Inflammatory macrophage treated with lipopolysaccharide for 1 hour (primary cell): ENCODE measurements at places on chromosomes 1 and 21.
A peak's percentile ranks its signal among the peaks of the same experiment; 100 is the strongest.

- no peak for DNase-seq
Measured at GRCh38 chr1:236733653-236734052, 47.4 kb downstream of the ACTN2 start.

DNA sequence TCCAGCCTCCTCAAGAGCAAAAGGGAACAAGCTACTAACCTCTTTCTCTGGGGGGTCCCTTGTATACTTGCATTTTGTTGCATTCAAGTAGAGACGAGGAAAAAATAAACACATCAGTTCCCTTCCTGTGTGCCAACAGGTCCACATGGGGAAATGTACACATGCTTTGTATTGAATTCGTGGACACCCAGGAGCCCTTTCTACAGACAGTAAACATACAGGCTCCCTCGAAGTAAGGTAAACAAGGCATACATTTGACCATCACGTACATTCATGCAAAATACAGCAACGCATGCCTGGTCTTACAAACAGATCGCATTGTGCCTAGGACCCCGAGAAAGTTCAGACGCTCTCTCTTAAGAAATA is 1.1 kb downstream of the KCND3 start:
- DNase-seq, result no peak

- no peak for DNase-seq
Measured at GRCh38 chr1:186435336-186435735, 25.6 kb downstream of the PDC start.

DNA sequence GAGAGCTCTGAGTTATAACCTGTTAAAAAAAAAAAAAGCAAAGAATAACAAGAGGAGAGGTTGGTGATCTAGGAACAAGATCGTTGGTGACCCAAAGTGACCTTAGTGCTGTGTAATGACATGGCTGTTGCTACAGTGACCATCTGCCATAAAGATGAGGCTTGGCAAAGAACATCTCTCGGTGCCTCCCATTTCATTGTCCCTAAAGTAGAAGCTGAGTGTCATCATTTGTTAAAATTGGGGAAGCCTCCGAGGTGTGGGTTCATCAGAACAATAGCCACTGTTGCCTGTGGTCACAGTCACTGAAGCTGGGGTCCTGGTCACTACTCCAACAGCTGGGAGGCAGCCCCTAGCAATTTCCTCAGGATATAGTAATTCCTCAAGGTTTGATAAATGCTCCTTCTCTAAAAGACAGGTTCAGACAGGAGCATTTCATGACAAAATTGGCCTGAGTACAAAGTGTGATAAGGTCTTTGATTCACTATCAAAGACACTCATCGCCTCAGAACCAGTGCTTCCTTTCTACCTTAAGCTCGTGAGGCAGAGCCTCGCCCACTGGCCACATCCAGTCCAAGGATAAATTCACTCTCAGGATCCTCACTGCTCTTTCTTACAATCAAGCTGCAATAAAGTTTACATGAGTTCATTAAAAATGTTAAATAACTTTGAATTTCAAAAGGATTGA is 81.9 kb upstream of the RGS2 start:
- DNase-seq, result no peak

- DNase-seq, result no peak
Measured at GRCh38 chr21:16775076-16775475, 737.8 kb upstream of the CXADR start.

- DNase-seq, result no peak
Measured at GRCh38 chr21:19475525-19475924, 1071.9 kb upstream of the TMPRSS15 start.

- no peak for DNase-seq
Measured at GRCh38 chr21:45617021-45617921, 26.3 kb upstream of the PCBP3 start.

GRCh38 chr1:8879922-8880676 is 1.6 kb upstream of the ENO1 start:
- peak; percentile 79 for DNase-seq

GRCh38 chr21:45523411-45524101 is 18.7 kb downstream of the SLC19A1 start:
- DNase-seq, result no peak

- DNase-seq, result no peak
Measured at GRCh38 chr1:203144661-203145060, 17.1 kb downstream of the ADORA1 start.

- no peak for DNase-seq
Measured at GRCh38 chr1:99738858-99739465, 27.5 kb downstream of the FRRS1 start.

DNA sequence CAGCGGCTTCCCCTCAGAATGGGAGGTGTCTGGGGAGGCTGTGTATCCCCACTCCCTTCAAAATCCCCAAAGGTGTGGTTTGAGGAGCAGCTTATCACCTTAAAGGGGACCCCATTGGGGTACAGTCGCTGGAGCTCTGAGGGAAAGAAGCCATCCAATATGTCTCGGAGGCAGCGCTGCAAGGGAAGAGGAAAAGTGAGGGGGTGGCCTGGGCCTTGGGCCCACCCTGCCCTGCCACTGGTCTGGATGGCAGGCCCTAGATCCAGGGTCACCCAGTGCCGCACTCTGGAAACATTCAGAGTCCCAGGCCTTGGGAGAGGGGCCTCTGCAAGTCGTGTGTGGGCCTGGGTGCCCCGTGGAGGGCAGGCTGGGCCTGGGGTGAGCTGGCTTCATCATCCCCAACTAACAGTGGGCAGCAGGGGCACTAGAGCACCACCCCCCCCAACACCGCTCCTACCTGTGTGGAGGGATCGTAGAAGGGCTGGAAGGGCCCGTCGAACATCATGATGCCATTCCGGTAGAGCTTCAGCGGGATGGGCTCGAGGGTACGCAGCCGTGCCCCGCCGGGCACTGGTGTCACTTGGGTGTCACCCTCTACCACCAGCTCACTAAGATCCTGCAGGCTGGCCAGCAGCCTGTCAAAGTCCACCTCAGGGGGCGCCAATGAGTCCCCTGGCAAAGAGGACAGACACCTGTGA is 5.6 kb downstream of the SH3BGRL3 start:
- DNase-seq, result no peak

DNA sequence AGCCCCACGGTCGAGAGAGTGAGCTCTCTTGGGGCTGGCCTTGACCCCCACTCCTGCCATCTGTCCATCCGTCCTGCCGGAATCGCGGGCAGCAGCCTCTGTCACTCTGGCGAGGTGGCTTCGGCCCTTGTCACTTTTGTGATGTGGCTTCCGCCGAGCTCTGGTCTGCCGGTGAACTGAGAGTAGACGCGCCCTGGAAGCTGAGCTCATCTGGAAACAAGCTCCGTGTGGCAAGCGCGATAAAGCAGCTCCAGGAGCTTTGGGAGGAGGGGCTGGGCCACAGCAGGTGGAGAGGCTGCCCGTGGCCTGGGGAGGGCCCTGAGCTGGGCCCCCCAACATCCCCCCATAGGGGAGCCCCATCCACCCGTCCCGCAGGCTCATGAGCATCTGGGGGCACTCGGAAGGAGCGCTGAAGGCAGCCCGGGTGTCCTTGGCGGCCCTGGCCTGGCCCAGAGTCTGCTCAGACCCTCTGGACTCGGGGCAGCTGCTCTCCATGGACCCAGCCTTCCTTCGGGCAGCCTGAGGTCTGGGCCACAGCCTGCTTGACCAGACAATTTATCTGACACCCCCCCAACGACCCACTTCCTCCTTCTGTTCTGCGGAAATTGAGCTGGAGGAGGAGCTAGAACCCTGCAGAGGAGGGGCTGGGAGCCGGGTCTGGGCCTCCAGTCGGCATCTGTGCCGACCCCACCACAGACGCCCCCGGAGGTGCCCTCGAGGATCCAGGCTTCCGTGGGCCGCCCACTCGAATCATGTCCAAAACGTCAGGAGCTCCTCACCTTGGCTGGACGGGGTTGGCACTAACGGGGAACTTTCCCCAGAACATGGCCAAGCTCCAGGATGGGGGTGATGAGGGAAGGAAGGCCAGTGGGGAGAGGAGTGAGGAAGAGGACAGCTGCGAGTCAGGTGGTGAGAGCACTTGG is 59.1 kb downstream of the SLC19A1 start:
- DNase-seq, result no peak

DNA sequence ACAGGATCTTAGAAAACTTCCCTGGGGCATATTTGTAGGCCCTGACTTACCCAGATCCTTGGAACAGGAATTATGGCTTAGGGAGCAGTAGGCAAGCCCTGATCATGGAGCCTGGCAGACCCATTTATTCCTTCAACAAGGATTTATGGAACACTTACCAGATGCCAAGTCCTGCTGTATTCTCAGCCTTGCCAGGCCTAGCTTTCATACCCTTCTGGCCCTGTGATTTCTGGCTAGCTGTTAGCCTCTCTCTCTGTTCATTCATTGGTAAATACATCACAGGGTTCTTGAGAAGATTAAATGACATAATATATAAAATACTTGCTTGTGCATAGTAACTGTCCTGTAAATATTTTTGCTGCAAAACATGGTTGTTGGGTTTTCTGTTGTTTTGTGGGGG is 32.4 kb upstream of the SRP9 start:
- no peak for DNase-seq

GRCh38 chr1:47983691-47984090 is 13.5 kb downstream of the TRABD2B start:
- DNase-seq, result no peak

DNA sequence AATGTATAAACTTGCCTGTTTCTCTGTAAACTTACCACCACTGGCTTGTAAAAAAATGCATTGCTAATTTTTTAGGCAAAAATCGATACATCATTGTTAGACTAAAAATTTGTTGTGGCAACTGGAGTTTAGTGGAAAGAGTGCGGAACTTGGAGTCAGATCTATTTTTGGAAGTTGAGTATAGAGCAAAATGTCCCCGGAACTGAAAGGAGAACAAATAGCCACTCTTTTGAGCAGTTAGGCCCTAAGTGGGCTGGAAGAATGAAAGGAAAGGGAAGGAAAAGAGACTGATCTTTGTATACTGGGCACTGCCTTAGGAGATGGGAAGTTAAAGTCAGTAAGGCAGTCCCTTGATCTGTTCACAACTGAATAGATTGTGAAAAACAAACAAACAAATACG is 30.2 kb downstream of the OPTC start:
- DNase-seq, result peak; percentile 54

DNA sequence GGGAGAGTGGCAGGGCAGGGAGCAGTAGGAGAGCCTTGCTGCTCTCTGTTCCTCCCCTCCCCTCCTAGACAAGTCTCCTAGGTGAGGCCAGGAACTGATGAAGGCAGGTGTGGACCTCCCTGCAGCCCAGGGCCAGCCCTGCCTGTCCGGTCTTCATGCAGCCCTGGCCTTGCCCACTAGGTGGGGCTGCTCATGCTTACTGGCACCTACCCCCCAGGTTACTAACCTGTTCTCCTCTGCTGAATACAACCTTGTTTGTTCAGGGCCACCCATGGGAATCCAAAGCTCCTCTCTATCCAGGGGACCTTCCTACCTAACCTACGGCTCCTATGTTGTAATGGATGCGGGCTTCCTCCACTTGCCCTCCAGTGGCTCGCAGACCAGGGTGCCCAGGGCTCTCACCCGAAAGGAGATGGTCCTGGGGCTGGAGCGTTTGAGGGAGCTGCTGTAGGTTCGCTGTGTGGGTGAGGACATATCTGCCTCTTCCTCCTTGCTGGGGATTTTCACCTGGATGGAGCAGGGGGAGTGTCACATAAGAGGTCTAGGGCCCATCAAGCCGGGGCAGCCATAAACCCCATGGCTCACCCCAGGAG is 7.9 kb upstream of the TNNT2 start:
- no peak for DNase-seq

DNA sequence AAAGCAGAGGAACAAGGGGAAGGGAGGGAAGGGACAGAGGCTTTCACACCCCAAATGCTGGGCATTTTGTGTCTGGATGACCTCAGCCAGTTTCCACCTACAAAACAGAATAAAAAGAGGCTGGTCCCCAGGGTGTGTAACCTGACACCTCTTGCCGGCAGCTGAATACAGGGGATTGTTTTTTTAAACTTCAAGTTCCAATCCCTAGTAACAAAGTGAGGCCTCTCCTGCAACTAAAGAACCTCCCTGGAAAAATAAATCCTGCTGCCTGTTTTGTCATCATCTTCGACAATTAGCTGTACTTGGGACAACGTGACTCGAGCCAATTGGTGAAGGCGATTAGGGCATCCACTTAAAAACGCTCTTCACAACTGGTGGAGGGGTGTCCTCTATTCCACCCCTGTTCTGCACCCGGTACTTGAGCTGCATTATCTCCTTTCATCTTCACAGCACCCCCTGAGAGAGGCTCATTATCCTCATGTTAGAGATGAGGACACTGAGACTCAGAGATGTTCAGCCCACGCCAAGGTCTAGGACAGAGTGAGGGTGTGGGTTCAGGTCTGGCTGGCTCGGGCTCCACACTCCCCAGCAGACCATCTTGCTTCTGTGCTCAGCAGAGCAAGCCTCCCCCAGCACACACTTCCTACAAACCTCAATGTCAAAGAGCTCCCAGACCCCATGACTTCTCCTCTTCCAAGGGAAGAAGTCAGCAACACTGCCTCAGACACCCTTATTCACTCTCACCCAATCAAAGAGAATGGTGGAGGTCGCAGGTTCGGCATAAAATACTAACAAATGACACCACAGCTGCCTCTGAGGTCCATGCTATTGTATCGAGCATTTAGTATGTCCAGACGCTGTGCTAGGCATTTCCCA is 15.2 kb downstream of the ITPKB start:
- no peak for DNase-seq

DNA sequence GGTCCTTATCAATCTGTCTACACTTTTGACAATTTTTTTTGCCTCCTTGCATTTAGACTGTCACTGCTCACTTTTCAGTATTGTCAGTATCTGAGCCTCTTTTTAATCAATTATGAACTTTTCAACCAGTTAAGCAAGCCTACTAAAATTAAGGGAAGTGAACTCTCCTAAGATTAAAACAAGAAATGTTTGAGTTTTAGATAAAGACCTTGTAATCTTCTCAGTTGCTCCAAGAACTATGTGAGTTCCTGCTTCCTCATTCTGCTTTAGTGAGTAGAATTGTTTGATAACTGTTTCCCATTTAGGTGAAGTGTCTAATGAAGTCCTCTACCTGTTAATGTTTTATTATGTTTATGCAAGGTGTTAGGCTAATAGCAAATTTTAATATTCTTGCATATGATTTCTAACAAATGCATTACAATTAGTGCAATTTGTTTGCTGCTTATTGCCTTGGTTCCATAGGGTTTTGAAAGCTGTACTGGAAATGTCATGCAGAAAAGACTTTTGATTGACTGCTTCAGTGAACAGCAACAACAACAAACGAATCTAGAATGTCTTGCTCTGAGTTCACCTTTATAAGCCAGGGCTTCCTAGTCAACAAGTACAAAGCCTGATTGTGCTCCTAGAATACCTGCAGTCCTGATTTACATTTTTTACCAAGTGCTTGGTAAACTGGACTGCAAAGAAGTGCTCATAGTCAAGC is 40.9 kb downstream of the PLA2G4A start:
- no peak for DNase-seq

DNA sequence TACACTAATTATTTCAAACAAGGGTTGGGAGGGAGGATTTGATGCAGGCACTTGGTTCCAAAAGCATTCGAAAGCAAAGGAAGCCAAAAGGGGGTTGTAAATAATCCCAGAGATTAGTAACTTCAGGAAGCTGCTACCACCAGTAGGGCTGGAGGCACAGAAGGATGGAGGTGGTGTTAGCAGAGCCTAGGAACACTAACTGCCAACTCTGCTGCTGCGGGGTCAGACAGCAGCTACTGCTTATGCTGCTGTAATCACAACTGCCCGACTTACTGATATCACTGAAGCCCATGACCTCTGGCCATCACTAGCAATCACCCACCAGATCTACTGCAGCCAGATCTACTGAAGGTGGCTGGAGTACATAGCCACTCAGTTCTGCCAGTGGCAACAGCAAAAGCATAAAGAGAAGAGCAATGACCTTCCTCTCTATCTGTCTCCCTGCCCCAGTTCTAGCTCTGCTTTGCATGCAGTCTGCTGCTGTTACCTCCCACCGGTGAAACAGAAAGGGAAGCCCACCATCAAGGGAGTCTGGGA is 408.5 kb downstream of the PLPP3 start:
- no peak for DNase-seq
